CD4-positive, alpha-beta T cell treated with Interleukin-10 for 1 hour (primary cell): ENCODE measurements at places on chromosomes 2 and 18.

DNA sequence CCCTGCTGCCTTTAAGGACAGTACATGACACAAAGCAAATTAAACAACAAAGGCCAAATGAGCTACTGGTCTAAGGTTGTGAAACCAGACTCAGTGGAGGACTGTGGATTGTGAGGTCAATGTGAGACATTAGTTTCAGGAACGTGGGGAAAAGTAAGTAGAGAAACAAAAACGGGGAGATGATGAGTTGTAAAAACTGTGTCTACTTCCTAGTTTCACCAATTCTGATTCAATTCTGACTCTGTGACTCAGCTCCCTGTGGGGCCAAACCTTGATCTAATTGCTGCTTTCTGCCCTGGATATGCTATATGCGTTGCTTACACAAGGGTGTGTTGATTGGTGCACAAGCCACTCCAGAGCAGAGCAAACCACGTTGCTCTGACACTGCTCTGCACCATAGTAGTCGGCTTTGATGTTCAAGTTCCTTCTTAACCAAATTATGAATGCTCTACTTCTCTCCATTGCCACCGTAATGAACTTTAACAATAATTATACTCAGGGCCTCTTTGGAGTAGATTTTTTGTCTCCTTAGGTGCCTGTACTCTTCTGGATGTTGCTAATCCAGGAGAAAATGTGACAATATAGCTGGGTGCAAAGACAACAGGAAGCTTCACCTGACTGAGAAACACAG lies 1640.1 kb upstream of the CELF4 start:
- DNase-seq, result no peak

- no peak for DNase-seq
Observed at GRCh38 chr2:68537011-68537410, 69.6 kb downstream of the APLF start.

- DNase-seq, result no peak
Observed at GRCh38 chr2:179513181-179513580, 248.5 kb upstream of the SESTD1 start.

GRCh38 chr2:11498543-11499034 lies 32.6 kb upstream of the E2F6 start:
- DNase-seq, result no peak

DNA sequence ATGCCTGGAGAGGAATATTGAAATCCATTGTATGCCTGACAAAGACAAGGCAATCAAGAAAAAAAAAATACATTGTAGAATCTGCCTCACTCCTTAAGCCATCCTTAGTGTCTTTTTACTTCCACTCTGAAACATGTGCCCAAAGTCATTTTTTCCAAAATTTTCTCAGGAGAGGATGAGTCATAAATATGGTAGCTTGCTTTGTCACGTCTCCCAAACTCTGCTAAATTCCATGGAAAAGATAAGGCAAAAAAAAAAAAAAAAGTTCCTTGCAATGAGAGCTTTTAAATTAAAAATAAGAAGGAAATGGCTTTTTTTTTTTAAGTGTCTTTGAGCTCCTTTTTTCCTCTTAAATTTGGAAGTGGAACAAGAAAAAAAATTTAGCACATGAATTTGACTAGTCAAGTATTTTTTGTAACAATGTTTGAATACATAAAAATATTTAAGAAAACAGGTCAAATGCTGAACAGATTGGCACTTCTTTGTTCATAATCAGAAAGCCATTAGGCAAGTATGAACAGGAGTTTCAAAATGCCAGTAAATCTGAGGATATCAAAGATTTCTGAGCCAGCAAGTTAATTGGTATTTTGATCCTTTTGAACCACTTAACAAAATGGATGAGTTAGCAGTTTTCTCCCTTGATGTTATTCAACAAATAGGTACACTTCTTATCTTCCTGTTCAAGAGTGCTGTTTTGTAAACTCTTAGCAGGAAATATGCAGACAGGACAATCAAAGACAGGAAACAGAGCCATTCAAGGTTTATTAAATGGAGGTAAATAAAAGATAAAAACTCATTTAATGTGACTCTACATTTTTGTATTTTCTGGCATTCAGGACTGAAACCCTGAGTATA lies 247.3 kb upstream of the SP5 start:
- no peak for DNase-seq

GRCh38 chr2:70941186-70941585 lies 5.5 kb downstream of the ATP6V1B1 start:
- no peak for DNase-seq

DNA sequence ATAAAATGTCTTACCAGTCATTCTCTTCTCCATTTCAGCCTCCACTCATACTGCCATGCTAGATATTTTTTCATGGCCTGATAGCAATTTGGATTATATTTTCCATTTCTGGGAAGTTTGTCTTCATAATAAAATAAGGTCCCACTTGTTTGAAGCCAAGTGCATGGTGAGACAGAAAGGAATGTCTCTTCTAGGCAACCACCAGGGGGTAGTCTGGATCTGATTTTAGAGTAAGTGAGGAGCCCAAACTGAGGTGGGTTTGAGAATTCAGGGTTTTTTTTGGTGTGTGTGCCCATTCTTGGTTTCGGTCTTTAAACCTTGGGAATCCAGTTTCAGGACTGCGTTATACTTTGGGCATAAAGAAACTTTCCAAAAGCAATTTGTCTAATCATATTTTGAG lies 315.5 kb downstream of the RPRM start:
- DNase-seq, result peak; percentile 16

DNA sequence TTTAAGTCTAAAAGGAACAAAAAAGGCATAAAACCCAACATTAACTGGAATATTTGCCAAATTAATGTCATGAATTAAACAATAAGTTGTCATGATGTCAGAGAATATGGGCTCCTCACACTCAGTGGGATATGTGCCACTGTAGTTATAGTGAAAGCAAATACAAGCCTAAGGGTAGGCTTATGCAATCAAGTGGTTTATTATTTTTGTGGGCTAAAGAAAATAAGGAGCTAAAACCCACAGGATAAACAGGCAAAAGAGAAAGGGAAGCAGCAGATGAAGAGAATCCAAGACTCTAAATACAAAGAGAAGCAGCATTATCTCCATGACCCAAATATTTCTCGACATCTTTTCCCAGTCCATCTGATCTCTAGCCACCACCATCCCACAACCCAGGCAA lies 17.5 kb downstream of the YWHAQ start:
- no peak for DNase-seq
